ENCODE measurements at places on chromosomes 12 and 14. TPM values are rescaled to one million over a fixed set of nuclear protein-coding genes. Genes with fewer than 3 reads are reported as not detected.

The NDUFB1 gene
- total RNA-seq, result 286 TPM

The HRK gene
- not detected for total RNA-seq

The KRT77 gene
- total RNA-seq, result not detected

The KRT83 gene
- not detected for total RNA-seq

The HELB gene
- total RNA-seq, result 3.0 TPM

The SAMD15 gene
- 2.0 TPM for total RNA-seq

The ARHGAP9 gene
- 0.18 TPM for total RNA-seq

The TMEM30B gene
- total RNA-seq, result 3.8 TPM

The GLIPR1L2 gene
- total RNA-seq, result 0.72 TPM

The PPP1R1A gene
- total RNA-seq, result not detected

The SRRM4 gene
- not detected for total RNA-seq

The UBR7 gene
- 43.3 TPM for total RNA-seq

The CISTR gene
- total RNA-seq, result not detected

The EIF2S3B gene
- total RNA-seq, result 9.2 TPM
